Stimulated activated effector memory CD8-positive, alpha-beta T cell treated with anti-CD3 and anti-CD28 coated beads, Interleukin-12 subunit alpha, Interleukin-12 subunit beta, amount 100 ng/mL, for 72 hours (primary cell): ENCODE measurements at places on chromosomes 1 and 21.

- no peak for DNase-seq
These were observed 3.5 kb downstream of the IGSF9 start for GRCh38 chr1:159941591-159942560.

DNA sequence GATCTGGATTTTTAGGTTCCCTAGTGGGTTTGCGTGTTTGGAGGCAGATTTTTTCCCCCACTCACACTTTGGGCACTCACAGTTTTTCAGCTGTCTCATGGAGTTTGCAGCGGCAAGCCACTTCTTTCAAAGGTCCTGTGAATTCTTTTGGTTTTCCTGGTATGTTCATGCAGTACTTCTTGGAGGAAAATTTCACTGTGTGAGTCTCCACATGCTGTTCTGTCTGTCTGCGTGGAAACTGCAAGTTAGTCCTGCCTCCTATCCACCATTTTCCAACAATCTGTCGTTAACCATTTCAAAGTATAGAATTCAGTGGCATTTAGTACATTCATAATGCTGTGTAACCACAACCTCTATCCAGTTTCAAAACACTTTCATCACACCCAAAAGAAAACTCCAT is 793 bp upstream of the FMO1 start:
- no peak for DNase-seq

DNA sequence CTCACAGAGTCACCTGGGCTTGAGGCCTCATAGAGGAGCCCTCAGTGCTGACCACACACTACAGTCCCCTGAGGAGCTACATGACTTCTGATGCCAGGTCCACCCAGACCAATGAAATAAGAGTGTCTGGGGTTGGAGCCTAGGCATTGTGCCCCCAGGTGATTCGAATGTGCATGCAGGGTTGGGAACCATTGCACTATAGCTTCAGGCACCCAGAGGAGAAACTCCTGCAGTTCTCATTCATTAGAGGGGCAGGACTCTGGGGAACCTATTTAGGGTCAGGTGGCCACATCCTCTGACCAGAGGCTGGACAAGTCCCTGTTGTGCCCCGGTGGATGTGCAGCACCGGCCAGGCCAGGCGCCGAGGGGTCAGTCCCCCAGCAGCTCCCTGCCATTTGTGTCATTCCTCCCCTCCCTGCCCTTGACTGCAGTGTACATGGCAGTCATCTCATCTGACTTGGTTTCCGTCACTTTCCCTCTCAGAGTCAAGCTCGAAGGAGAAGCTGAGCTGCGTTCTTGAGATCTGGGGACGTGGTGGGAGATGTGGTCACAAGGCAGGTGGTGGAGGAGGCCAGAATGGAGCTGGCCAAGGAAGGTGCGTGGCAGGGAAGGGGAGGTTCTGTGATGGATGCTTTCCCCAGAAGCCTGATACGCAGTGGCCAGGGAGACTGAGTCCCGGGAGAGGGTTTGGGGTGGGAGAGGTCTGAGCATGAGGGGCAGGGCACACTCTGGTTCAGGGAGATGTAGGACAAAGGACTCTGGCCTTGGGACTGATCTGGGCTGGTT is 6.4 kb downstream of the CLDN19 start:
- DNase-seq = no peak

DNA sequence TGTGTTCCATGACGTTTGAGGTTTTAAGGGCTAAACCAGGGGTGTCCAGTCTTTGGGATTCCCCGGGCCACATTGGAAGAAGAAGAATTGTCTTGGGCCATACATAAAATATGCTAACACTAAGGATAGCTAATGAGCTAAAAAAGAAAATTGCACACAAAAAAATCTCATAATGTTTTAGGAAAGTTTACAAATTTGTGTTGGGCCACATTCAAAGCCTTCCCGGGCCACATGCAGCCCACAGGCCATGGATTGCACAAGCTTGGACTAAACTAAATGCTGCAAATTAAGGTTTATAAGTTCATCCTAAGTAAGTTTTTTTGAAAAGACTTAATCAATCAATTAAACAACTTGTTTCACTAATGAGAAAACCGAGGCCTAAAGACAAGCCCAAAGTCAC is 21.9 kb downstream of the NIBAN1 start:
- DNase-seq = no peak

GRCh38 chr1:25924454-25924853 is 18.2 kb upstream of the STMN1 start:
- DNase-seq = no peak

DNA sequence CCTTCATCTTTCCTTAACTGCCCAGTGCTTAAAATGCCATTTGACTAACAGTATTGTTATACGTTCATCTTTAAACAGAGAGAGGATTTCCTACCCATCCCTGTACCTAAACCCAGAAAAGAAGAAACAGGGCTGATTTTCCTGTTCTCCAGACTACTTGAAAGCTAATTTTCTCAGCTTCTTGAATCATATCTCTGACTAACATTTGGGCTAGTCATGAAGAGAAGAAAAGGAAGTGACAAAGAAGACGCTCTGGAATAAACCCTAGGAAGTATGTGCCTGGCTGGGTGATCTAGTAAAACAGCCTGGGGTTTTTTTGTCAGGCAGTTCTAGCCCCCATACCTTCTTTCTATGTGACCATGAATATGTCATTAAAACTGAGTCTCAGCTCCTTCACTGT is 44.8 kb upstream of the SGIP1 start:
- no peak for DNase-seq

GRCh38 chr1:41840592-41841246 is 78.0 kb downstream of the HIVEP3 start:
- no peak for DNase-seq

- DNase-seq = no peak
These were observed 99.4 kb downstream of the GIPC2 start for GRCh38 chr1:78145105-78145580.

DNA sequence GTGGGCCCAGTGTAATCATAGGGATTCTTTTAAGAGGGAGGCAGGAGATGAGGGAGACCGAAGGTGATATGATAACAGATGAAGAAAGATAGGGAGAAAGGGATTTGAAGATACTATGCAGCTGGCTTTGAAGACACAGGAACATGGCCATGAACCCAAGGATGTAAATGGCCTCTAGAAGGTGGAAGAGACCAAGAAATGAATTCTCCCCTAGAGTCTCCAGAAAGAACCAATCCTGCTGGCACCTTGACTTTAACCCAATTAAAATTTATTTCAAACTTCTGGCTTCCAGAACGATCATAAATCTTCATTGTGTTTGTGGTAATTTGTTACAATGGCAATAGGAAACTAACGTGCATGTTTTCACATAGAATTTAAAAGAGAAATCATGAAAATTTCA is 95.0 kb upstream of the GORAB start:
- no peak for DNase-seq

DNA sequence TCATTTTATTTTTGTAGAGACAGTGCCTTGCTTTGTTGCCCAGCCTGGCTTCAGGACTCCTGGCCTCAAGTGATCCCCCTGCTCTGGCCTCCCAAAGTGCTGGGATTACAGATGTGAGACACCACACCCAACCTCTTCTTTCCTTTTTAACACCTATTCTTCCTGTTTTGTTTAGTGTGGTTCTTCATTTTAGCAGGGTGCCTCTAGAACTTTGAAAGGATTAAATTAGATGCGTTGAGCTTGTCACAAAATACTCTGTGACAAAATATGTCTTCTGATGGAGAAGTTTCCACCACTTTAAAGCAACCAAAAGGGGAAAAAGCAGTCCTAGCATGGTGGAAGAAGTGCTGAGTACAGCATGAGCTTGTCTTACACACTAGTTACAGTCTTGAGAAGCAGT is 42.0 kb downstream of the CDC14A start:
- DNase-seq = no peak

GRCh38 chr1:101261623-101262022 is 24.8 kb downstream of the S1PR1 start:
- no peak for DNase-seq

GRCh38 chr1:107767156-107767582 is 197.8 kb downstream of the VAV3 start:
- DNase-seq = no peak

- no peak for DNase-seq
These were observed 10.5 kb upstream of the SYNC start for GRCh38 chr1:32713081-32713480.

DNA sequence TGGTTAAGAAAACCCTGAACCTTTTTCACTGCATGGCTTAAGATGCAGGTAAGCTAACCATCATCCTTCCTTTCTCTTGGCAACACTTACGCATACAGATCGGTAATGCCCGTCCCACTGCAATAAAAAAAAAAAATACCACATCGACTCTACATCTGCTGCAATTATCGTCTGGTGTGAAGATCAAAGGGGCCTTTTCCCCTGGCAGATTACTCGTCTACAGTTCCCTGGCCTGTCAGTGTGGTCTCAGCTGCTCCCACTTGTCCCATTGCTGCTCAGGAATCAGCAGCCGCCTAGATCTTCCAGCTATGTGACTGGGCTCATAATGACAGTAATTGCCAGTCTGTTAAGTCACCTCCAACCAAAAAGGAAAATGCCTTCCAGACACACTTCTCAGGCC is 133.1 kb downstream of the SETD4 start:
- DNase-seq = no peak

DNA sequence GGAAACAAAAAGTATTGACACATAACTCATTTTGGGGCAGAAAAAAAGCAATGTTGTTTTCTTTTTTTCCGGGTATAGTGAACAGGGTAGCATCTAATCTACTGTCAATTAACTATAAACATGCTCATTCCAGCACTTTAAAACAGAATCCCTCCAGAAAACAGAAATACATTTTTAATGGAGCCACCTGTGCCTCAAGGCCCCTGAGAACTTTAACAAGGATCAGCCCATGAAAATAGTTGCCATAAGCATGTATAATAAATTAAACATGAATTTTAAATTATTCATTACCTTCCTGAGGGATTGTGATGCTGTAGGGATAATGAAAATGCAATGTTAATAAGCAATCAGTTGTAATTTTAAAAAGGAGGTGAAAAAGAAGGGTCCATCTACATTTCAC is 101.4 kb upstream of the IVNS1ABP start:
- no peak for DNase-seq

GRCh38 chr1:82179131-82179530 is 378.4 kb downstream of the ADGRL2 start:
- DNase-seq = no peak

DNA sequence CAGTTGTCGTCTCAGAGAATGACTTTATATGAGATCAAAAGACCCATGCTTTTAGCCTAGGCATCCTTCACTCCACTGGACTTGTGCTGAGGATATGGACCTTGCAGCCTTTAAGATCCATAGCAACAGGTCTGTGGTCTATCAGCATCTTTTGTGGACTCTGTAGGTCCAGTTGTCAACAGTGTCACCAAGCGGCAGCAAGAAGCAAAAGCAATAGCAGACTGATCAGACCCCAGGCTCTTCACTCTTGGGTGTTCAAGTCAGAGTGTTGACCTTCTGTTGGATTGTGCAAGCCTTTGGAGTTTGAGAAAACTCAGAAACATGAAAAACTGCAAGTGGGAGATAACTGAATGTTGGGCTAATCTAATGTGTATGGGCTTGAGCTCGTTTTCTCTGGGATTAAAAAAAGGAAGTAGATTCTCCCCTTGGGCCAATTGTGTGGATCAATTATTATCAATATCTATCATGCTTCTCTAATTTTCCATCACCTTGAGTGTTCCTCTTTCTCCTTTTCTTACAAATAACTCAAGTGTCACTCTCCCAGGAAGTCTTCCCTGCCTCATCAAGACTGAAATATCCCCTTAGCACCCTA is 144.2 kb downstream of the LYPLAL1 start:
- no peak for DNase-seq

DNA sequence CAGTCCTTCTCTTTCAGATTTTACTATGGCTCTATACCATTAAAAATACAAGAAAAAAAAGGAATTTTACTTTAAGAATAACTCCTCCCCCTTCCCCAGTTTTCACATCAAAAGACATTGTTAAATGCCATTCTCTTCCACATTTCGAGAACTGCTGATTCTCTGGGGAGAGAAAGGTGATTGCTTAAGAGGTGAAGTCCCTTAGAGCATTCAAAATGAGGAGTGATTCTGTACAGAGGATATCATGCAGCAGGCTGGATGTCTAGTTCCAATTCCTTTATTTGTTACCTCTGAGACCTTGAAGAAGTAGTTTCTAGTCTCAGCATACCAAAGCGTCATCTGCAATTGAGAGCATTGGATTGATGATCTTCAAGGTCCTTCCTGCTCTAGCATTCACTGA is 46.9 kb downstream of the FMO3 start:
- no peak for DNase-seq

GRCh38 chr1:57061369-57061768 is 95.6 kb upstream of the C8B start:
- DNase-seq = no peak

DNA sequence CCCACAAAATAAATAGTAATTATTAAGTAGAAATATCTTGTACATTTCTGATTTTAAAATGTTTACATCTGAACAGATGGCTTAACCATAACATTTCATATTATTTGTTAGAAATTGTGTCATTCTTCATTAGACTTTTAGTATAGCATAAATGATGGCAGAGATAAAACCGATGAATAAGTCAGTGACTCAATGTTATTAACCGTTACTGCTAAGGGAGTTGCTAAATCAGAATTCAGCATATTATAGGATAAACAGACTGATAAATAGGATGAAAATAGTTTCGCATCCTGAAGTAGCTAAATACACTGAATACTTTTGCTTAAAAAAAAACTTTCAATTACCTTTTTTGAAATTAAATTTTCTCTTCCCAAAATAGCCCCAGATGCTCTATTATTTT is 610.6 kb upstream of the ZP4 start:
- no peak for DNase-seq

DNA sequence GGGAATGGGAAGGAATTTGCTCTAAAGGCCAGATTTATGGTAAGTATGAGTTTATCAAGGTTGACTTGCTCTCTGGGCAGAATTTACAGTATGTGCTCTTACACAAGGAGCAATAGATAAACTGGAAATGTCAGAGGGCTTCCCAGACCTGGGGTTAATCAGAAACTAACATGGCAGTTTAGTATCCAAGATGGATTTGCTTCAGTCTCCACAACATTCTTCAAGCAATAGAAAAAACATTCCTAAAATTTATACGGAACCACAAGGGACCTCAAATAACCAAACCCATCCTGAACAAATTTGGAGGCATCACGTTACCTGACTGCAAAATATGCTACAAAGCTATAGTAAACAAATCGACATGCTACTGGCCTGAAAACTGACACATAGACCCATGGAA is 606.7 kb upstream of the CHRM3 start:
- no peak for DNase-seq

- DNase-seq = no peak
These were observed 17.8 kb upstream of the RSBN1 start for GRCh38 chr1:113830039-113830438.

GRCh38 chr1:16888860-16889816 is 6.6 kb upstream of the RNU1-2 start:
- DNase-seq = peak; percentile 78

DNA sequence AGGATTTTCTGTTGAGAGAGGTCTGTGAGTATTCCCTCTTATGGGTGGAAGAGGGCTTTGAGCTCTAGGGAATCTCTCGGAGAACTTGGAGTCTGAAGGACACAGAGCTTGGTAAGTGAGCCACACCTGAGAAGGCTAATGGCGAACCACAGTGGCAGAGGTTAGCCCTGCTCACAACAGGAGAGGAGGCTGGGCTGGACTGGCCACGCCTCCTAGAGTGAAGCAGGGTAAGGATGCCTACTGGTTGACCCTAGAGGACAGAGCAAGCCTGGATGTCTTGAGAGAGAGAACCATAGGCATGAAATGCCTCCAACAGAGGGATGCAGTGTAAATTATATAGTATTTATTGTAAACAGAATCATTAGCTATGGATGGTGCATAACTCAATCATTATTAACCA is 232.6 kb downstream of the PCP4 start:
- no peak for DNase-seq

- no peak for DNase-seq
These were observed 126.8 kb upstream of the COL6A1 start for GRCh38 chr21:45854690-45855247.

- no peak for DNase-seq
These were observed 28.3 kb downstream of the FAAP20 start for GRCh38 chr1:2166254-2166653.
